ENCODE measurements at places on chromosomes 4 and X.

DNA sequence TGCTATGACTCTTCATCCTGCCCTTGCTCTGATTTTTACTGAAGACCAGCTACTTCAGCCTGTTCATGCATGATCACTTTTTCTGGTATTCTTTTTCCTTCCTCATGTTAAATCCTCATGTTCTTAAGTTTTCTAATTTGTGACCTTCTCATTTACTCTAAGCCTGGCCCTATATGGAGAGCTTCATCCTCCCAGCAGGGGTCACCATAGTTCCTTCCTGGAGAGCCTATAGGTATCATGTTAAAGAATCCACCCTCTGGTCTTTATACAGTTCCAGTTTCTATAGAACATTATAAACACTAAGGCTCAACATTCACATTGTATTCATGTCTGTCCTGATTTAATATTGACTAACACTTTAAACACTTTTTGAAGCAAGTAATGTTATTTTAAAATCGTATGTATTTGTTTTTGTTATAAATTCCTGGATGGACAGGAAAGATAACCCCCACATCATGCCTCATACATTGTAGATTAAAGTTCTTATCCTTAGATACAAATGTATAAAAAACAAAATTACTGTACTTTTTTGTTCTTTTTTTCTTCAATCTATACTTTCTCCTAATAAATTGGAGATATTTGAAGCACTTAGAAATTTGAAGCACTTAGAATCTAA lies 53.8 kb upstream of the OTUD4 start:
- peak; percentile 44 for DNase-seq

DNA sequence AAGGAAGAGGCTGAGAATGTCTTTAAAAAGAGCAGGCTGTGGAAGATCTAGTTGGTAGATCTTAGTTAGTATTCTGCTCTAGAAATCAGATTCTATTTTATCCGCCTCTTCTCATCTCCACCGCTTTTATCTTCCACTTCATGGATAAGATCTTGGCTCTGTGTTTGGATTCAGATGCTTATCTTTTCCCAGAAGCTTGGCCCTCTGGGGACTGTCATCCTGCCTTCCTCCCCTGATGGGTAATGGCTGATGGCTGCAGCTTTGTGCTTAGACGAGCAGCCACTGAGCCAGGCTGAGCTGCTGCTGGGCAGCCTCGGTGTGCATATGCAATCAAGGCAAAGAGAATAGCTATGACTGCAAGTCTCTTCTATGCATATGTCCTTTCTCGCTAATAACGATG lies 23.5 kb downstream of the TRIML1 start:
- no peak for DNase-seq

GRCh38 chrX:49177873-49178480 lies 6.3 kb downstream of the PLP2 start:
- peak; percentile 30 for DNase-seq

- DNase-seq = no peak
Measured at GRCh38 chr4:188466001-188466400, 326.8 kb downstream of the TRIML1 start.

- DNase-seq = no peak
Measured at GRCh38 chrX:118225711-118226428, 109.3 kb upstream of the KLHL13 start.
